ENCODE measurements at places on chromosomes 2 and 18. TPM values are rescaled to one million over a fixed set of nuclear protein-coding genes. Genes with fewer than 3 reads are reported as not detected.

DNA sequence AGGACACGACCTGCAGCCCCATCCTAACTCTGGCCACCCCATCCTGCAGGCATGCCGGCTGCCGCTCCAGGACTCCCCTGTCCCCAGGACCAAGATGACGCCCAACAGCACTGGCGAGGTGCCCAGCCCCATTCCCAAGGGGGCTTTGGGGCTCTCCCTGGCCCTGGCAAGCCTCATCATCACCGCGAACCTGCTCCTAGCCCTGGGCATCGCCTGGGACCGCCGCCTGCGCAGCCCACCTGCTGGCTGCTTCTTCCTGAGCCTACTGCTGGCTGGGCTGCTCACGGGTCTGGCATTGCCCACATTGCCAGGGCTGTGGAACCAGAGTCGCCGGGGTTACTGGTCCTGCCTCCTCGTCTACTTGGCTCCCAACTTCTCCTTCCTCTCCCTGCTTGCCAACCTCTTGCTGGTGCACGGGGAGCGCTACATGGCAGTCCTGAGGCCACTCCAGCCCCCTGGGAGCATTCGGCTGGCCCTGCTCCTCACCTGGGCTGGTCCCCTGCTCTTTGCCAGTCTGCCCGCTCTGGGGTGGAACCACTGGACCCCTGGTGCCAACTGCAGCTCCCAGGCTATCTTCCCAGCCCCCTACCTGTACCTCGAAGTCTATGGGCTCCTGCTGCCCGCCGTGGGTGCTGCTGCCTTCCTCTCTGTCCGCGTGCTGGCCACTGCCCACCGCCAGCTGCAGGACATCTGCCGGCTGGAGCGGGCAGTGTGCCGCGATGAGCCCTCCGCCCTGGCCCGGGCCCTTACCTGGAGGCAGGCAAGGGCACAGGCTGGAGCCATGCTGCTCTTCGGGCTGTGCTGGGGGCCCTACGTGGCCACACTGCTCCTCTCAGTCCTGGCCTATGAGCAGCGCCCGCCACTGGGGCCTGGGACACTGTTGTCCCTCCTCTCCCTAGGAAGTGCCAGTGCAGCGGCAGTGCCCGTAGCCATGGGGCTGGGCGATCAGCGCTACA lies 2.1 kb downstream of the GPBAR1 start:
- H3K4me3 ChIP-seq = no peak overlapping the region
- no peak for DNase-seq
- H3K27me3 ChIP-seq = no peaks in the 10 kb centered on the region
- H3K27ac ChIP-seq = no peak overlapping the region

DNA sequence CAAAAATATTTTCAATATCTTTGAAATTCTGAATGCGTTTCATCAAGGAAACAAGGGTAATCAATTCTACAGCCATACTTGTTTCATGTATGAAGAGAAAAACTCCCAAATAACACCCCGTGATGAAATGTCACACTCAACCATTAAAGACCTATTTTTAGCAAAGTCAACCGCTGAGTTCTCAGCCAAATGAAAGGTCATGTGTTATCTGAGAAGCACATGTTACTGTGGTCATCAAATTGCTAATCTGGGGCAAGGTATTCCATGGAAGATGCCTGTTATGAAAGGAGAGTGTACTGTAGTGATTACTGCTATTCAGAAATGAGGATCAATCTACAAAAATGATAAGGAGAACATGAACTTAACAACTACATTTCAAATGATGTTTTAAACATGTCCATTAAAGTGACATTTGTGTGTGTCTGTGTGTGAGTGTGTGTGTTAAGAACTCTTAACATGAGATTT lies 126.7 kb downstream of the BCL2 start:
- H3K27me3 ChIP-seq = no peaks in the 10 kb centered on the region
- H3K36me3 ChIP-seq = no peaks in the 10 kb centered on the region
- no peak overlapping the region for H3K27ac ChIP-seq

DNA sequence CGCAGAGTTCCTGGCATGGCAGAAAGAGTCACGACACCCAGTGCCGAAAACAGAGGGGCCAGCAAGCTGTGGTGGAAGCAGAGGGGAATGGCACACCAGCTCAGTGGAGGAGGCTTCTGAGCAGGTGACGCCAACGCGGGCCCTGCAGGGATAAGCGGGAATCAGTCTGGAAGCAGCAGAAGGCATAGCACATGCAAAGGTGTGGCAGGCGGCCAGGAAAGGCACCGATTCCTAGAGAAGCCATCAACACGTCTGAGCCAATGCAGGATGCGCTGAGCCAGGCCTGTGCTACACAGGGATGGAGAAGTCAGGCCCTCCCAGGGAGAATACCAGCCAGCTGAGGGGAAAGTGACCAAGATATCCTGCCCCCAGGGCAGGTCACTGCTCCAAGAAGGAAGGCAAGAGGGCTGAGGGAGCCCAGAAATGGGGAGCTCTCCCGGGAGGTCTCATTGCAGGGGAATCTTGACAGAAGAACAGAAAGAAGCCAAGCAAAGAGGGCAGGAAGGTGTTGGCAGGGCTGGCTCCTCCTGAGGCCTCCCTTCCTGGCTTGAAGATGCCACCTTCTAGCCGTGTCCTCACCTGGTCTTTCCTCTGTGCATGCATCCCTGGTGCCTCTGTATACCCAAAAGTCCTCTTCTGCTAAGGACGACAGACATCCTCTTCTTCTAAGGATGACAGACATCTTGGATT lies 16.3 kb downstream of the TEX51 start:
- H3K27ac ChIP-seq = no peak overlapping the region
- no peaks in the 10 kb centered on the region for H3K36me3 ChIP-seq
- no peaks in the 10 kb centered on the region for H3K27me3 ChIP-seq
- H3K4me1 ChIP-seq = no peaks in the 10 kb centered on the region
- no peak overlapping the region for H3K4me3 ChIP-seq
- DNase-seq = no peak

- no peak overlapping the region for H3K27ac ChIP-seq
- H3K27me3 ChIP-seq = no peaks in the 10 kb centered on the region
- no peak overlapping the region for H3K4me3 ChIP-seq
- no peak for DNase-seq
- peaks cover 4% of the 10 kb centered on the region for H3K36me3 ChIP-seq
- no peaks in the 10 kb centered on the region for H3K4me1 ChIP-seq
Measured at GRCh38 chr18:32732165-32732564, 40.7 kb downstream of the KLHL14 start.

DNA sequence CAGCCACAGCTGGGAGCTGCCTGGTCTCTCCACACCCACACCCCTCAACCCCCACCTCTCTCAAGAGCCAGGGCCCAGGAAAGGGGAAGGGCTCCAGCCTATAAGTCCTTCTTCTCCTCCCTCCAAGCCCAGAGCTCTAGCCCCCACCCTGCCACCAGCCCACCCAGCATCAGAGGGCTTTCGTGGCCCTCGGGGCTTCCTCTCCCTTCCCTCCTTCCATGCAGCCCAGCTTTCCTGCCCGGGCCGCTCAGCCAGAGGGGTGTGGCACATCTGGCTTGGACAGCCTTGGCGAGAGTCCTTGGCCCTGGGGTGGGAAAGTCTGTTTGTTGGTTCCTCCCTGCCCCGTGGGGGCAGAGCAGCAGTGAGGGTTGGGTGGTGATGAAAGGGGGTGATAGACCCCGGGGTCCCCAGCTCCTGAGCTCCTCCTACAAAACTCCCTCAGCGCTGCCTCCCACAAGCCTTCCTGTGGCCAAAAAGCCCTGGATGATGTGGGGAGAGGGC lies 7.0 kb downstream of the TNS1 start:
- no peak overlapping the region for H3K4me3 ChIP-seq
- H3K36me3 ChIP-seq = no peaks in the 10 kb centered on the region
- H3K27ac ChIP-seq = no peak overlapping the region
- no peaks in the 10 kb centered on the region for H3K4me1 ChIP-seq
- H3K27me3 ChIP-seq = no peaks in the 10 kb centered on the region

- H3K36me3 ChIP-seq = no peaks in the 10 kb centered on the region
- no peaks in the 10 kb centered on the region for H3K27me3 ChIP-seq
- H3K4me1 ChIP-seq = no peaks in the 10 kb centered on the region
- no peak for DNase-seq
- no peak overlapping the region for H3K4me3 ChIP-seq
Measured at GRCh38 chr2:169667583-169667982, 26.6 kb downstream of the CFAP210 start.

DNA sequence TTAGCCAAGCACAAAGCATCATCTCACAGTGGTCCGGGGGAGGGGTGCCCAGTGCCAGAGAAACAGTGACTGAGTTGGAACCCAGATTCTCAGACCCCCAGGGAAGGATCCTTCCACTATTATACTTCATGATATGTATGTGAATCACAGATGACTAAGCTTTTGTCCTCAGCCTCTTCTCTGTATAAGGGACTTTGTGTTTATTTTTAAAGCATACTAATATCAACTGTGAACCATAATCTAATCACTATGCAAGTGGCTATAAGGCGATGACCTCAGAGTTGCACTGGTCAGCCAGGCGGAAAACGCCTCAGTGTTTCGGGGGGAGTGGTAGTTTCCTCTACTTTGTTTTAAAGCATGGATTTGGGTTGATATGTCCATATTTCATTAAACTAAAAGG lies 160.4 kb upstream of the TMEM200C start:
- no peak overlapping the region for H3K27ac ChIP-seq
- DNase-seq = no peak
- no peak overlapping the region for H3K4me3 ChIP-seq
- H3K4me1 ChIP-seq = peaks cover 5% of the 10 kb centered on the region
- no peaks in the 10 kb centered on the region for H3K36me3 ChIP-seq

Gene CPS1
- 12.4 TPM for total RNA-seq

Gene UGT1A3
- total RNA-seq = not detected

Gene WNT6
- not detected for total RNA-seq
